Camera-type eye (tissue), 1 donor: ENCODE measurements at places on chromosomes 11 and 22. TPM values are rescaled to one million over a fixed set of nuclear protein-coding genes. Genes with fewer than 3 reads are reported as not detected.

AQP11 gene
- total RNA-seq, result 7.9 TPM

ZNF280A gene
- not detected for total RNA-seq

GRAP2 gene
- total RNA-seq, result 2.5 TPM

UBQLN3 gene
- total RNA-seq, result 0.88 TPM

C1QTNF4 gene
- total RNA-seq, result 18.5 TPM

PLEKHB1 gene
- total RNA-seq, result 91.2 TPM

ACRV1 gene
- not detected for total RNA-seq

HEPN1 gene
- total RNA-seq, result not detected

B3GAT1 gene
- 19.8 TPM for total RNA-seq

CCDC81 gene
- total RNA-seq, result 3.7 TPM

CHST1 gene
- 5.6 TPM for total RNA-seq

FXYD2 gene
- 2.6 TPM for total RNA-seq

VSIG10L2 gene
- total RNA-seq, result not detected

SEPTIN3 gene
- total RNA-seq, result 47.3 TPM

APOBEC3C gene
- 4.5 TPM for total RNA-seq
